ENCODE measurements at places on chromosomes 7 and 10. TPM values are rescaled to one million over a fixed set of nuclear protein-coding genes. Genes with fewer than 3 reads are reported as not detected.

GRCh38 chr10:19947656-19948055 is 131.4 kb downstream of the PLXDC2 start:
- no peak for DNase-seq

- no peak for DNase-seq
Observed at GRCh38 chr7:98281757-98282606, 496 bp downstream of the BRI3 start.

The OR2A1 gene
- under 0.01 TPM for total RNA-seq

The C10orf62 gene
- total RNA-seq, result not detected

- no peak for DNase-seq
Observed at GRCh38 chr7:148579366-148579765, 11.2 kb upstream of the C7orf33 start.

The POLR2J2 gene
- total RNA-seq, result 1.3 TPM

The STEAP1B gene
- total RNA-seq, result 1.4 TPM

GRCh38 chr7:685540-685939 is 41.0 kb upstream of the DNAAF5 start:
- peak; percentile 9 for DNase-seq

The MMRN2 gene
- total RNA-seq, result 6.8 TPM

- DNase-seq, result no peak
Observed at GRCh38 chr7:380711-381210, 90.8 kb downstream of the FOXL3 start.

DNA sequence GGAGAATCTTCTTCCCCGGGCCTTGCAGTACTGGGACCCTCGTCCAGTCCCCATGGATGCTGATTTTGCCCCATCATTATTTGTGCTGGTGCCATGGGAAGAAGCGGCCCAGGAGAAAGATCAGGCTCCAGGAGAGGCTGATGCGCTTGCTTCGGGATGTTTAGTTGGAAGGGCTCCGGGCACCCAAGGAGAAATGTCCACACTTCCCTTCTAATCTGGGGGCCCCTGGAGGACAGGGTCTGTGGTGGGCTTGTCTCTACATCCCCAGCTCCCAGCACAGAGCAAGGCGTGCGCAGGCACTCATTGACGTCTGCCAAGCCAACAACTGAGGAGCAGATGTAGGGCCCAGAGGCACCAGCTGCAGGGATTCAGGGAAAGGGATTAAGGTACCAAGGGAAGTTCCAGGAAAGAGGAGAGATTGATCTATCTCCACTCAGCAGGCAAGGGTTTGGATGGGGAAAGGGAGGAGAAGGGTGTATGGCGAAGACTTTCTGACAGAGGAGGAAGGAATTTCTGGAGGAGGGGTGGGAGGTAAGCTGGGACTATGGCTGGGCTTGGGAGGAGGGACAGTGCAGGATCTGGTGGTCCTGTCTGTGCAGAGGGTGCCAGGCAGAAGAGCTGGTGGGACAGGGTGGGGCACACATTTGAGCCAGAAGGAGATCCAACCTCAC is 38.7 kb upstream of the LEP start:
- DNase-seq, result no peak

DNA sequence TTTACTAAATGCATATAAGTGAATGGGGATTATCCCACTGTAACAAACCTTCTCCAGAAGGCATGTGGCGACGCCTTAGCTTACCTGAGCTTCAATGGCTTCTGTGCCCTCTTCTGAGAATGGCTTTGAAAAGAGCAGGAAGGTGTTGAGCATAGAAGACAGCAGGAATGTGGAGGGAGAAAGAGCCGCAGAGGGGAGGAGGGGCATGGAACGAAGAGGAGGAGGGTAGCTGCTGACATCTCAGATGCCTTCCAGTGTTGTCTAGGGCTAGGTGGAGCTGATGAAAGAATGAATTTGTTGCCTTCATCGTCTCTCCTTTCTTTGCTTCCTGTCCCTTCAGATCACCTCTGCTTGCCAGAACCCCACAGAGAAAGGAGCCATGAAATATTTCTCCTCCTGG is 86.2 kb downstream of the ITIH5 start:
- DNase-seq, result no peak

GRCh38 chr7:116576350-116577319 is 51.8 kb downstream of the CAV1 start:
- DNase-seq, result no peak

DNA sequence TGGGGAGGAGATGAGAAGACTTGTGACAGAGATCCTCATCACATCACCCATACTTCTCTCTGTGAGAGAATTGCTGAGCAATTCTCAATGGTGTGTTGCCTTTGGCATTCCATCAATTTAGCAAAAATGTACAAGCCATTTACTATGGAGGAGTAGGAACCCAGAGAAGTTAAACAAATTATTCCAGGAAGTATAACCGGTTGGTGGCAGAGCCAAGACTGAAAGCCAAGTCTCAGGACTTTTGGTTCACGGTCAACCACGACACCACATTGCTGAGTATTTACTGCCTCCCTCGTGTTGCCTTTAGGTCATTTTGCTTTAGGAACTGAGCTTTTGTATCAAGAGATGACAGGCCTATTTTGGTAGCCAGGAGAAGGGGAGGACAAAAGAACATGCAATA is 88.0 kb upstream of the ELMO1 start:
- no peak for DNase-seq

- DNase-seq, result no peak
Observed at GRCh38 chr7:159047536-159047935, 97.1 kb downstream of the VIPR2 start.

GRCh38 chr7:114916261-114916892 is 5.5 kb upstream of the MDFIC start:
- no peak for DNase-seq

DNA sequence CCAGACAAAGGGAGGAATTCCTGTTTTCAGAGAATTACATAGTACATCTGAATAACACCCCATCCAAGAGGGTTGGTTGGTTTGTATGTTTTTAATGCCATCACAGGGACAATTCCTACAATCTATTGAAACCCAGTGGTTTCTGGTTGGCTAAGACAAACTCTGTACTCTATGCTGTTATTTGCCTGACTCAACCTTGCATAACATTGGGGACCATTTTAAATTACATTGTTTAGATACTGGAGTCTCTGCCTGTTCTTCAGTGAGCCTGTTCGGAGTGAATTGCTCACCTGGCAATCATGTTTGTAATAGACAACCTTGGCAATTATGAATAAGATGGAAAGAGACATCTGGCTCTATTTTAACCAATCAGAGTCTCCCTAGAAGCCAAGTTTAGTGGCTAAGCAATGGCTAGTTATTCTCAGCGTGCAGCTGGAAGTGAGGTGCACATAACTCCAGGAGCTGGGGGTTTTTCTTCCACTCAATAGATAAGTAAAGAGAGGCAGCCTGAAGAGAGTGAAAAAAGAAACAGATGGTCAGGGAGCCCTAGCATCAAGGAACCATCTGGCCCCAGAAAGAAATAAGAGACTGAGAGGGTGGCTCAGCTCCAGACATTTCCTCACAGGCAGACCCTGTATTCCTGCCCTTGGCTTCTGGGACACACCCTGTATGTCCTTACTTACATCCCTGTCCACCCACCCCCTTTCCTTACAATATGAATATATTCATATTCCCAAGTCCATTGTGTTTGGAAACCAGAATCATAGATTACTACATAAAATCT is 21.2 kb upstream of the SLC35G1 start:
- DNase-seq, result no peak

DNA sequence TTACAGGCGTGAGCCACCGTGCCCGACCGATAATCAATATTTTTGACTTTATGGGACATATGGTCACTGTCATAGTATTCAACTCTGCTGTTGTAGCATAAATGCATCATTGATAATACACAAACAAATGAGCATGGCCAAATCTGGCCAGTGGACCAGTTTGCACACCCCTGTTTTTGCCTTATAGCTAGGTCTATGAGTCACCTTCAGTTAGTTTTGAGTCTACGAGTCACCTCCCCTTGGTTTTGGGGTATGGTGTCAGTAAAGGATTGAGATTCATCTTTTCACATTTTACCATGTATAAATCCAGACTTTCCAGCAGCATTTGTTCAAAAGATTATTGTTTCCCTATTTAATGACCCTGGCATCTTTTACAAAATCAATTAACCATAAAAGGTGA is 362.5 kb upstream of the NRP1 start:
- DNase-seq, result no peak

The CDNF gene
- total RNA-seq, result 1.0 TPM

- no peak for DNase-seq
Observed at GRCh38 chr7:99016196-99016595, 127.7 kb downstream of the SMURF1 start.

The TUBB8 gene
- 0.05 TPM for total RNA-seq

GRCh38 chr7:135179321-135179925 is 8.9 kb upstream of the CYREN start:
- DNase-seq, result no peak

The STK32C gene
- total RNA-seq, result 18.2 TPM

- DNase-seq, result no peak
Observed at GRCh38 chr10:79402951-79403350, 42.5 kb downstream of the ZCCHC24 start.

The RPEL1 gene
- total RNA-seq, result 0.05 TPM

The PIP gene
- 0.28 TPM for total RNA-seq

GRCh38 chr10:104077247-104077646 is 8.4 kb downstream of the COL17A1 start:
- no peak for DNase-seq

The ELOVL3 gene
- 0.19 TPM for total RNA-seq

The FGL2 gene
- total RNA-seq, result 46.0 TPM

DNA sequence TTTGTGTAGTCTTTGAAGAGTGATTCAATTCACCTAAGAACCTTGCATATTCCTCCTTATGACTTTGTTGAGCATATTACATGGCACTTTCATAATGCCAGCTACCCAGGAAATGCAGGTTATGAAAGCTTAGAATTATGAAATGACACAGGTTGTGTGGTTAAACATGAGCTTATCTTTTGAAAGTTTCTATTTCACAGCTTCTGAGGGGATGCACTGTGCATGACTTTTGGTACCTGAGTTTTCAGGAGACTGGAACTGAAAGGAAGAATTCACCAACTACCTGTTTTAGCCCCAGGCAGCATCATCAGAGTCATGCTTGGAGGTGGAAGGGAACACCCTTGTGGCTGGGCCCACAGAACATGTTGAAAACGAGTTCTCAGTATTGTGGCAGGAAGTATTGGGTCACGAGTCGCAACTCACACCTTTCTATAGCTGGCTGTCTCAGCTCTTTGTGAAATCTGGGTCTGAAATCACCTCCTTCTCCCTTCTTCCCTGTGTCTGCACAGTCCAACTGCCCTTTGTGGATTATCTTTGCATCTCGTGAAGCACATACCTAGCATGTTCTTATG is 228.2 kb downstream of the PTEN start:
- DNase-seq, result peak; percentile 74

The TMEM196 gene
- 0.05 TPM for total RNA-seq

DNA sequence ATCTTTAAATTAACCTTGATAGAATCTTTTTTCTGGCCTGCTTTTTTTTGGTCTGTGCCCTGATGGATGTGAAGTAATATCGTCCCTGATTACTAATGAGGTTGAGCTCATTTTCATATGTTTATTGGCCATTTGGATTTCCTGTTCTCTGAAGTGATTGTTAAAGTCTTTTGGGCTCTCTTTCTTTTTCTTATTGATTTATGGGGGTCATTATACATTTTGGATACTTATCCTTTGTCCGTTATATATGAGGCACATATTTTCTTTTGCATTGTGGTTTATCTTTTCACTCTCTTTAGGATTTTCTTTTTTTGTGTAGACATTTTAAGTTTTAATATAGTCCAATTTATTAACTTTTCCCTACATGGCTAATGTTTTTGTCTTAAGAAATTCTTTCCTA is 12.6 kb downstream of the SLK start:
- DNase-seq, result no peak

The KIAA1549 gene
- 1.9 TPM for total RNA-seq

DNA sequence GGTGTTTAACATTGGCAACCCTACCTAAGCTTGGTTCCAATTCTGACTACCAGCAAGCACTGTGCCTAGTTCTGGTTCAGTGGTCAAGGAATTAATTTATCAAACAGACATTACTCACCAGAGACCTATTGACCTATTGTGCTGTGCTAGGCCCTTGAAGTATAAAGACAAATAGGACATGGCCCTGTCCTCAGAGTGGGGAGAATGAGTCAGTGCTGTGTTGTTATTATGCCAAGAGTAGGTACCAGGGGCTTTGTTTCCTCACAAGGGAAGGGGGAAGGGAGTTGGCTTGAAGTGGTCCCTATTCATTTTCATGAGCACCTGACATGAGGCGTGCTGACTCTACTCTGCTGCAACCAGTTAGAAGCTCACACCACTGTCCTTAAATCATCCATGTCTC is 62.6 kb upstream of the PLPP4 start:
- no peak for DNase-seq

DNA sequence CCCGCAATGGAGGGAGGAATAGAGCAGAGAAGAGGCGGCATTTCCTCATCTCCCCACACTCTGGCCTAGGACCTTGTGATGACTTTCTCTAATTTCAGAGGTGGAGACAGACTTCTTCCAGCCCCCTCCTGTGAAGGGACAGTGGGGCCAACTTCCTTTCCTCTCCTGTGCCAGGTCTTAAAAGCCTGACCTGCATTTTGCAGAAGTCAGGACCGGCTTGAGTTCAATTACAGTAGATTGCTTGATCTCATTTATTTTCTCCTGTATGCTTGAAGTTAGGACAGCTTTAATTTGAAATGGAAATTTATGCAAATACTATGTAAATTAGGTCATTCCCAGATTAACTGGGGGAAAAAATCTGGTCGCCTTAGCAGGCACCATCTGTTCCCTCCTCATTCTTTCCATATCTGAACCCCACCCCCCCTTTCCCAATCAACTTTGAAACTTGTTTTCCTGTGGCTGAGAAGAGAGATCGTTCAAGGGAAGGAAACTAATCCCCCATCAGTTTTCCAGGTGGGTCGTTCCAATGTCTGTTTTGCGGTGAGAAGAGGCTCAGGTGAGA is 57.1 kb downstream of the SYPL1 start:
- no peak for DNase-seq

- no peak for DNase-seq
Observed at GRCh38 chr7:7803715-7804178, 85.3 kb upstream of the RPA3 start.

The EMX2 gene
- 0.09 TPM for total RNA-seq

The CPEB3 gene
- total RNA-seq, result 0.76 TPM

GRCh38 chr7:139626817-139627216 is 103.3 kb downstream of the CLEC2L start:
- DNase-seq, result peak; percentile 88

- no peak for DNase-seq
Observed at GRCh38 chr10:12975906-12976305, 25.6 kb downstream of the CCDC3 start.

The AASS gene
- total RNA-seq, result 2.5 TPM

DNA sequence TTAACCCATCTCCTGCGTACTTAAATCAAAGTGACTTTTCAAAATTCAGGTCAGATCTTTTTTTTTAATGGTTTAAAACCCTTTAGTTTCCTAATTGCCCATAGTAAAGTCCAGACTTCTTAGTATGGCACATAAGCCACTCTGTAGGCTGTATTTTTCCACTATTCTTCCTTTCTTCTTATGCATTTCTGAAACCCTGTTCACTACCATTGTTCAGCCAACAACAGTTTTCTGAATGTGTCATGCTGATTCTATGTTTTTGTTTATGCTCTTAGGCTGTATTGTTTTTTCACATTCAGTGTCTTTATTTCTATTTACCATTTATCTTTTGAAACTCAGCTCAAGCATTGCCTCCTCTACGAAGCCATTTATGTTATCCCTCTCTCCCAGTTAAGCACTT is 26.7 kb downstream of the CCSER2 start:
- no peak for DNase-seq

- no peak for DNase-seq
Observed at GRCh38 chr7:157041514-157042277, 31.2 kb upstream of the MNX1 start.

- no peak for DNase-seq
Observed at GRCh38 chr10:27747096-27747451, 1.5 kb upstream of the MKX start.

The CTTNBP2 gene
- 0.94 TPM for total RNA-seq

GRCh38 chr10:44747593-44748172 is 163.5 kb upstream of the TMEM72 start:
- DNase-seq, result no peak

The ACBD7 gene
- total RNA-seq, result 11.9 TPM

All from thymus (tissue), 14 donors.